Stimulated activated naive CD4-positive, alpha-beta T cell (primary cell): ENCODE measurements at places on chromosomes 5 and 9.

DNA sequence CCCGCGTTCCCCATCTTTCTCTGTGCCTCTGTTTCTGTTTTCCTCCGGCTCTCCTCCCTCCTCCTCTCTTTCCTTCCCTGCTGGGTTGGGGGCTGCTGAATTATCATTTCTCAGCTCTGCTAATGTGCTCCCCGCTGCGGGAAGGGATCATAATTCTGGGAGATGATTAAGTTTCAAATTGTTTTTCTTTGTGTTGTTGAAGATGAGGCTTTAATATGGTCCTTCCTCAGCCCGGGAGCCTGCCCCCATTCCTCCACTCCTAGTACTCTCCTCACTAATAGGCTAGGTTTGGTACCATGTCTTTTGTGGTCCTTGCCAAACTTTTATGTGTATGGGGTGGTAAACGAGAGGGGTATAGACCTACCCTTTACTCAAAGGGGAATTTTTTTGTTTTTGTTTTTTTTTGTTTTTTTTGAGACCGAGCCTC lies 5.7 kb upstream of the PCDH1 start:
- no peak for DNase-seq

- no peak for DNase-seq
These were observed at the start of gene TGFBI for GRCh38 chr5:136028782-136029742. Gene TGFBI, plus strand, starts transcription at chr5:136028988. Its CDS starts 68 bp downstream, at chr5:136029056.

GRCh38 chr5:171984748-171985419 lies 21.6 kb downstream of the FBXW11 start:
- DNase-seq = no peak

DNA sequence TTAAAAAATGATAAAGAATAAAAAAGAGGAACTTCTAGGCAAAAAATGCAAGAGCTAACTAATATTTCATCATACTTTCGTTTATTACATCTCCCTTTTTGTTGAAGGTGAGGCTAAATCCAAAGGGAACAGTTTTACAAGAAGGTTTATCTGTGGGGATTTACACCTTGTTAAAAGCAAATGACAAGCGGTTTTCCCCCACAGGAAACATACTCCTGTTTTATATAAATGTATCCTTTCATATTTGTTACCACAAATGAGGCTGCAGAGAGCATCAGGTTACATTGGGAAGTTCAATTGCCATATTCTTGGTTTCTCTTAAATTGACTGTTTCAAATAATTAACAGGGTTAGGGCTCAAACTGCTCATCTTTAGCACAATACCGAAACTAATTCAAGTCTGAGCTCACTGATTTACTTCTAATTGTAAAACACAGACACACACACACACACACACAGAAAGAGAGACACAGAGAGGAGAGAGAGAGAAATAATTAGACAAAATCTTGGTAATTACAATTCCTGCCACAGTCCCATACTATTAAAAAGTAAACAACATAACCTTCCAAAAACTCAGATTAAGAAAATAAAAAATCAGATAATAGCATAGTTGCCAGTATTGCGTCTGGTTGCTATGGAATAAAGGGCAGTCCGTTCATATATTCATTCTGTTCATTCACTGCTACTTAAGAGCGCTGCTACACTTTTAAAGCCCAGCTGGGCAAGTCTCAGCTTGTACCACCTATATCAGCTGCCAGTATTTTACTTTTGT lies 17.1 kb downstream of the RFX3 start:
- DNase-seq = no peak

GRCh38 chr5:95069948-95070347 lies 214.9 kb downstream of the MCTP1 start:
- DNase-seq = no peak

DNA sequence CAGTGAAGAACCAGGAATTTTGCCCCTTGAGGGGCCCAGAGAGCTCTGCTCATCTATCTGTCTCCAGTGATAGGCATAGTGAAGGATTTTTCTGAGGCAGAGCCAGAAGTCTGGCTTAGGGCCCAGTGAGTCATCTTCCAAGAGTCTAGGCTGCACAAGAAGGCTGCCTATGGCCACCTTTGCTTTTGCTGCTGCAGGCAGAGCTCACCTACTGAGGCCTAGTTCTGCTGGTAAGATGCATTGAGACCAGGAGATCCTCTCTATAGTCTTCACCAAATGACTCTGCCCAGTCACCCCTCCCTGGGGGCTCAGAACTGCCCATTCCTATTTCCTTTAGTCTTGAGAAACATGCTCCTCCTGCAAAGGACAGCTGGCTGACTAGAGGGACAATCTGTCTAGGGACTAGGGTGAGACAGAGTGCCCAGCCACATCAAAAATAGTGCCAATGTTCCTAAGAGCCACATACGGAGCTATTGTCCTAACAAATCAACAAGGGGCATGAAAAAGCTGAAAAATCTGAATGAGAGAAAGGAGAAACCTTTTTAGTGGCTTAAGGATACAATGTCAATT lies 40.3 kb upstream of the CDKN2AIPNL start:
- DNase-seq = no peak

DNA sequence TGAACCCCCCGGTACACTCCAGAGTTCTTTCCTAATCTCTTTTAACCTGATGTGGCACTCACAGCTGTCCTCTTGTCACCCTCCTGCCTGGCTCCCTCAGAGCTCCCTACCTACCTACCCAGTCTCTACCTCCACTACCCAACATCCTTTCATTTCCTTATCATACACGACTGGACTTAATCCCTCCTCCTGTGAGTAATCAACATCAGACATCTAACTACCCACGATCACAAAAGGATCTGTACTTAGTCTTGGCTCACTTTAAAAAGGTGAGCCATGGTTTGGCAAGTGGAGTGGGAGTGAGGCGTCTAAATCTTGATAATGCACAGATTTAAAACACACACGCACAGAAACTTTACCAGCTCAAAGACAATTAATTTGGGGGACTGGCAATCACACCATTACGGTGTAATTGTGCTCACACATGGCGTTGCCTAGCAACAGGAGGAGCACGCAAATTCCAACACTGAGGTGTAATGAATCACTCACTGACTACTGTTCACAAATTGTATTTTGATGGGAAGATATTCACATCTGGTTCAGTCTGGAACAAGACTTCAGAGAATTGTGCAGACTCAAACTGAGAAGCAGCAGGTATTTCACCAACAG lies 235.9 kb downstream of the EPB41L4A start:
- no peak for DNase-seq

- DNase-seq = no peak
These were observed 87.4 kb downstream of the PAX5 start for GRCh38 chr9:36946653-36947052.

DNA sequence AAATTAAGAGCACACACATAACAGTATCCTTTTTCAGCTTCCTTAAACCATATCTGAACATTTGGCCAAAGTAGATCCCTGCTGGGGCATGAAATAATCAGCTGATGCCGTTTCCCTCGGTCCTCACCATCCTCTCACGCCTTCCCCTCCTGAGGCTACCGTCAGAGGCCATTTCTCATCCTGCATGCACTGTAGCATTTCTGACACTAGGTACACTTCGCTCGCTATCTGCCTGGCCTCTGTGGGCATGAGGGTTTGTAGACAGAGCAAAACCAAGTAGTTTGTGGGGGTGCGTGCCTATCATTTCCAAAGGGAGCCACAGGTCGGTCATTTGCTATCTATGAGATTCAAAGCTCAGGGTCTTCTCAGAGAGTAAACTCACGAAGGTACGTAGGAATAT lies 131.9 kb downstream of the BOD1 start:
- DNase-seq = no peak

DNA sequence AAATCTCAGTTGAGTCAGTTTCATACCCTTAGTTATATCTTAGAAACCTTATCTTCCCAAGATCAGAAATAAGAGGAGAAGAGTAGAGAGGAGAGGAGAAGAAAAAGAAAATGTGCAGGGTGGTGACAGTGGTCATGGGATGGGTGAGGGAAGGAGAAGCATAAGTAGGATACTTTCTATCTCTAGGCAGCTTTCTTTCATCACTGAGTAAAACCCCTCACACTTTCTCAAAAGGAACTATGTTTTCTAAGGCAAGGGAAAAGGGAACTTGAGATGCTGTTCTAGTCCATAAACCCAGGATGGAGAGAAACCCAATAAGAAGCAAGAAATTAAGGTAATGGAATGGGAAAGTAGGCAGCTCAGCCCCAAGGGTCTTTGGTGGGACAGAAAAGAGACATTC lies 225.3 kb downstream of the MCTP1 start:
- no peak for DNase-seq

- no peak for DNase-seq
These were observed 3.5 kb downstream of the TENT4A start for GRCh38 chr5:6716629-6717149.

DNA sequence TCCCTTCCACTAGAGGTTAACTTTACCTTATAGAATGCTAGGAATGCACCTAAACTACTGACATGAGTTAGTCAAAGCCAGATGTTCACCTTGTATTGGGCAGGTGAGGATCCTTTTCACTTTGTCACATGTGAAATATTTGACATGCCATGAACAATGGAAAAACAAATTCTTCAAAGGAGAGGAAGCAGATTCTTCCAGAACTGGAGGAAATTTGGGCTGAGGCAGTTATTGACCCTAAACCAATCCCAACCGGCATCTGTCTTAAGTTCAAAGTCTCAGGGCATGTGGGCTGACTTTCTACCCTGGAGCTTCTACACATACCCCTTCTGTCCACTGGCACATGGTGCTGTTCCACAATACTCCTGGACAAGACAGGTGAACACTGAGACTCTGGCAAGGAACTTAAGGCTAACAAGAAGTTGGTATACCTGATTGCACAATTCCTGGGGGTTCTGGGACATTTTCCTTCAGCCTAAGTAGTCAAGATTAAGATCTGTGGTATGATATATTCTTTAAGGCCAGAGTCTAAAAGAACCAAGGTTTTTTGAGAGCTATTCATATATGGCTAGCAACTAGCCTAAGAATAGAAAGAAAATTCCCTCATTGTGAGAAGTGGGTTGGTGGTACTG lies 2.6 kb downstream of the VLDLR start:
- no peak for DNase-seq

DNA sequence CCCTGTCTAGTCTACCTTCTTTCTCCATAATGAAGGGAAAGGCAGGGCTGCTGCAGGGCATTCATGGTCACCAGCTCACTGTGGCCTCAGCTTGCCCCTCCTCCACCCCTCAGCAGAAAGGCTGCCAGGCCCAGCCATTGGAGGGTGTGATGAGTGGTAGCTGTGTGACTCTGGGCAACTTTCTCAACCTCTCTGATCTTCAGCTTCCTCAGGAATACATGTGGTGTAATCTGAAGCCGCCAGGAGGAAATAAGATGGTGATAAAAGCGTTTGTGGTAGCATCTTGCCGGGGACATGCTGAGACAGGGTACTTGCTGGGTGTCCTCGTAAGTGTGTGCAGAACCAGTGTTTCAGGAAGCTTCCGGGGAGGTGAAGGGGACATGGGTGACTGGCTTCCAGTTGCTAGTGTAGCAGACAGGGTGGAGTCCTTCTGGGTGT lies 9.8 kb downstream of the CXCL14 start:
- DNase-seq = no peak

DNA sequence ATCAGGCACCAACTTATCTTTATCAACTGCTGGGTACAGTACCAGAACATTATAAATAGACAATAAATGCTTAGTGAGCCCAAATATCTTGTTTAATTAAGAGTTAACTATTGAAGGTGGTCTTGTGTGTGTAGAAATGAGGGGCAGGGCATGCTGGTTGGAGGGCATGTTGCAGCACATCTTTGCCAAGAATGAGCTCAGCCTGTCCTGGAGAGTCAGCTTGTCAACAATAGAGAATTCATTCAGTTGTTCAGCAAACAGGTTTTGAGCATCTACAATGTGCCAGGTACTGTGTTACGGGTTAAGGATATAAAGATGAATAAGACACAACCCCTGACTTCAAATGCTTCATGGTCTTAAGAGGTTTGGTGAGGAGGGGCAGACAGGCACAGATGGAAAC lies 19.2 kb upstream of the F2RL1 start:
- no peak for DNase-seq

- no peak for DNase-seq
These were observed 22.5 kb downstream of the TMEM268 start for GRCh38 chr9:114633438-114634089.

DNA sequence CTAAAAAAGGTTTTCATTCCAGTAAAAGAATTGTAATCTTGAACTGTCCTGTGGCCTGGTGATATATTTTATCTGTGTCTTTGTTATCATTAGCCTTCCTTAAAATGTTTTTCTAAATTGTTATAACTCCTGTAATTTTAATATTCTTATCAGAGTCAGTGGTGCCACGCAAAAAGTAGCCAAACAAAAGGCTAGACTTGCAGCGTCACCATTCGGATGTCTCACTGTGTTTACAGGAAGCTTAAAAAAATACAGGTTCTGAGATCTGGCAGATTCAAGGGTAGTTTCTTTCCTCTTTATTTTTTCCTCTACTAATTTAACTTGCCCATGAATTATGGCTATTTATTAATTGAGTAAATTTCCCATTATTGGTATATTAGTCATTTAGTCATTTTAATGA lies 362.3 kb downstream of the MAT2B start:
- no peak for DNase-seq

DNA sequence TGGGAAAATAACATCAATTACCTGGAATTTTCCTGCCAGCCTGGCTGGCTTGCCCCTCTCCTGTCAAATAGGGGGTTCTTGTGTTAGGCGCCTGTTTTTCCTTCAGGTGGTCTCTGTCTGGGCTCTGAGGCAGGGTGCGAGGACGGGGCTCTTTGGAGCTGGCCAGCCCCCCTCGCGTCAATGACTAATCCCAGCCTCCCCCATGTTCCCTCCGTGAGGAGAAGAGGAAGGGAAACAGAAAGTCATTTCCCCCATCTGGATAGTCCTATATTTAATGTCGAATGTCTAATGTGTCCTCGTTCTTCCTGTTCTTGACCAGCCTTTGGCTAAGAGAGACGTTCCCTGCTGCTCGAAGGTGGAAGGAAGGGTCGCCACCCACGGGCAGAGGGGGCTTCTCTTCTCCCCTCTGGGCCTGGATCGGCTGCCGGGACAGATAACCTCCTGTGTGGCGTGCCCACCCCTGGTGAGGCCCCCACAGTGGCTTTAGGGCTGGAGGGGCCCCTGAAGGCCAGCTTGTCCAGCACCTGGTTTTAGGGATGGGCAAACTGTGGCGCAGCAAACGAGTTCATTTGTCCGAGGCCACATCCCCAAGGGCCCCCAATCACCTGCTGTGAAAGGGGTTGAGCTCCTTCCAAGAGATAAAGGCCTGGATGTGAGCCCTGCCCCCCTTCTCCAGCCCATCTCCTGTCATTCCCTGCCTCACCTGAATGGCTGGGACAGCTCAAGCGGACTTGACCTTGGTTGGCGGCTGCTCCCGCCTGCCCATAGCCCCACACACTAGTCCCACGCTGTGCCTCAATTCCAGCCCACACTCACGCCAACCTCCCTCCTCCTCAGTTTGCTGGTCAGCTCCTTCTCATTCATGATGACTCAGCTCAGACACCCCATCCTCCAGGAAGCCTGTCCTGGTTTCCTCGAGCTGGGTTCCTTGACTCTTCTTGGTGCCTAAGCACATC lies 35.9 kb upstream of the UNC5A start:
- no peak for DNase-seq

GRCh38 chr9:88976890-88977257 lies 14.4 kb upstream of the S1PR3 start:
- no peak for DNase-seq

GRCh38 chr5:138705007-138705406 lies 48.2 kb upstream of the CTNNA1 start:
- DNase-seq = no peak

- no peak for DNase-seq
These were observed 25.2 kb downstream of the BICD2 start for GRCh38 chr9:92739346-92739970.

- no peak for DNase-seq
These were observed 20.2 kb downstream of the ZBED3 start for GRCh38 chr5:77066823-77067442.
